Stimulated activated CD8-positive, alpha-beta memory T cell treated with anti-CD3 and anti-CD28 coated beads, Interleukin-4, amount 100 ng/mL, for 4 hours (primary cell): ENCODE measurements at places on chromosomes 2 and 18.

- DNase-seq, result no peak
Measured at GRCh38 chr18:58851856-58852255, 12.8 kb upstream of the ZNF532 start.

DNA sequence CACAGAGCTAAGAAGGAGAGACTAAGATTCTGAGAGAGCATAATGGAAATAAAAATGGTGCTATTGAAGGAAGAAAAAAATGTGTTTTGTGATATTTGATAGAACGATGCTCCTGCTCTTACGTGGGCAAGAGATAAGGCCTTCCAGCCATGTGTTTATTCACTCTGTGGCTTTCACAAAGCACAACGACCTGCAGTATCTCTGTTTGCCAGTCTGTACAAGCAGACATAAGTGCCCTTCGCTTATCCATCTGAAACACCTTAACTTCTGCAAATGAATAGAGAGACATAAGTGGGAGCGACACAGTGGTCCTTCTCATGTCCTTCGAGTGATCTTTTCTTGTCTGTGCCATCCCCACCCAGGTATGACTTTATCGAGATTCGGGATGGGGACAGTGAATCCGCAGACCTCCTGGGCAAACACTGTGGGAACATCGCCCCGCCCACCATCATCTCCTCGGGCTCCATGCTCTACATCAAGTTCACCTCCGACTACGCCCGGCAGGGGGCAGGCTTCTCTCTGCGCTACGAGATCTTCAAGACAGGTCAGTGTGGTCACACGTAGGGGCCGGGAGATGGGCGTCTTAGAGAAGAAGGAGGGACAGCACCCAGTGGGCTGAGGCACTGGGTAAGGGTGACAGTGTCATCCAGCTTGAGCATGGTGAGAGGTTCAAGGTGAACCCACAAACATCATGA, 33.7 kb downstream of the NRP2 start:
- DNase-seq, result no peak

DNA sequence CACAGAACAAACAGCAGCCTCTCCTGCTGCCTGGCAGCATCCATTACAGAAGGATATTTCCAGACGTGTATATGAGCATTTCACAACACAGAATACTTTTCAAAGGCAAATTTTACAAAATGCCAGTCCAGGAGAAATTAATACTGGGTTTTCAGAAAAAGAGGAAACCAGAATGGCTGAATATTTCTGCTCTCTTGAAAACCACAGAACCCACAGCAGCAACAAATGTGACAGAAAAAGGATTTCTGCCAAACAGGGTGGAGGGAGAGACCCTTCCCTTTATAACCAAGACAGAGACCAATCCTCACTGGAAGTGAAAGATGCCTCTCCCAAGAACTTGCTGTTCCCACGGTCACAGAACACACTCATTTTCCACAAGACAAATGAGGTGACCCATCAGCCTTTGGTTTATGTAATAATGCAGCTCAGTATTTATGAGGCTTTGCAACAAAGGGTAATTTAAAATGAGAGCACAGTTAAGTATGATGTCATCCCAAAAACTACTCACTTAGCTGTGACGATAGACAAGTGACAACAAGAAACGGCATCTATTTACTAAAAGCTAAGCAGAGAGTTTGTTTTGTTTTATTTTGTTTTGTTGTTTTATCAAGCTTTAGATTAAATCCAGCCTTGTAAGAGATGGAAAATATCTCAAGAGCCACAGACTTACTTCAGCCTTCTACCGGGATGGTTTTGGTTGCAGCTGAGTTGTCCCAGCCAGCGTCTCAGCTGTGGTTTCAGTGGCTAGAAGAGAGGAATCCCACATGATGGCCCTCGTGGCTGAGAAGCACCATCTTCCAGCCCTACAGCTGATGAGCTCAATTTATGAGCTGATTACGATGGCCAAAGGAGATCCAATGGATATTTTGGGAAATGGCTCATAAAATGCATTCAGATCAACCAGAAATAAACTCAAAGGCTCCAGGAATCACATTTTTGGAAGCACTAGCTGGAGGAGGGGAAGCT, 249.3 kb upstream of the AGAP1 start:
- no peak for DNase-seq

DNA sequence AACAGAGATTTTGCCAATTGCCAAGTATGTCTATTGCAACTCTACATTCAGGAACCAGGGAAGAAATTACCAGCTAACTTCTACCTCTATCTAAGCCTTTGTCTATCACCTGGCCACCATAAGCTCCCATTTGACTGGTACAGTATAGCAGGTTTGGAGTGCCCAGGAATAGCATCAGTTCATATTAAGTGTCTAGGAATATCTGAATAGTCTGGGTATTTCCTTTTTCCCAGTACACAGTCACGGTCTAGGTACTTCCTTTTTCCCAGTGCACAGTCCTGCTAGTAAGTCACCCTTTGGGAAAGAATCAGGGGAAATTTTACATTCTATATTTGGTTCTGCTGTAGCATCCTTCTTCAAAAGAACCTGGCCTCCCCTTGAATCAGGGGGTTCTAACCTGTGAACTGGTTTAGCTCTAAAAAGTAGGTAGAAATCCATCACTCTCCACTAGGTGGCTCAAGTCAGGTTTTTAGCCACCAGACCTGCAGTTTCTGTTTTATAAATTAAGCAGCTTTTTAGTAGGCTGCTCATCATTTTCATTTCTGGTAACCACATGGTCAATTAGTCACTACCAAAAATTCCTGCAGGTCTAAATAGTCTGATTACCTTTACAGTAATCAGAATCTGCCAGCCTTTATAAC, 49.3 kb upstream of the DNAJC10 start:
- no peak for DNase-seq

DNA sequence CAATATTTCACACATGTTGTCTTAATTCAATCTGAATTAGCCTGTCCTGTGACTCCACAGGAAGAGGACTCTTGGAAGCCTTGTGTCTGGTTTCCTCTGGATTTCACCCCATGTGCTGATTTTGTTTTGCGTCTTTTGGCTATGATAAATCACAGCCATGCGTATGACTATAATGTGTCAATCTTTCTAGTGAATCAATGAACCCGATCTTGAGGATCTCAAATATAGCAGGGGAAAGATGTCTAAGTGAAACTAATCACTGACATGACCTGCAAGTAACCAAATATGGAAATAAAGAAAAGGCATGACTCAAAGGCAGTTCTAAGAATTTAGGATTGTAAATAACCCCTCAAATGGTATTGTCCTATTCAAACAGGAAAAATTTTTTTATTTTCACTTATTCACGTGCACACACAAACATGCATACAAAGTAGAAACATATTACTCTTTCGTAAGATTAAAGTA, 8.2 kb downstream of the WDFY1 start:
- no peak for DNase-seq

GRCh38 chr2:46915281-46915810, at the start of gene MCFD2:
MCFD2 (minus strand) TSS chr2:46915806; CDS start chr2:46909171, 6,635 bp downstream.
- no peak for DNase-seq

- DNase-seq, result no peak
Measured at GRCh38 chr2:72713857-72714256, 112.0 kb downstream of the EXOC6B start.

GRCh38 chr2:44959855-44960254, 18.4 kb downstream of the SIX3 start:
- no peak for DNase-seq

- DNase-seq, result no peak
Measured at GRCh38 chr2:26401739-26402541, at the start of gene DRC1. DRC1 (plus strand) TSS chr2:26401920; CDS start chr2:26401990, 70 bp downstream.

DNA sequence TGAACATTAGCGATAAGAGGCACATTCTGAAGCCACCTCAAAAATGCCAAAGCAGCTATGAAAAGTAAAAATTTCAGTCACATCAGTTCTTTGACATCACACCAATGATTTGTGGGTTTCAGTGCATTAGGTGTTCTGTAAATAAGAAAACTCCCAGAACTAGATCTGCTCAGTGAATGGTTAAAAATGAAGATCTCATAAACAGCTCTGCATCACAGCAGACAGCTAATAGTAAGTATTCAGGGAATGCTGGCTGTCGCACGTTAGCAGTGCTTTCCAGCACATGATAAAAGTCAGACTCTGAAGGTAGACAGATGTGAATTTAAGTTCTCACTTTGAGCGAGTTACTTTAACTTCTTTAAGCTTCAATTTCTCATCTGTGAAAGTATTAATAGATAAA, 154.9 kb downstream of the SATB2 start:
- no peak for DNase-seq

GRCh38 chr2:29583104-29583503, 338.3 kb downstream of the ALK start:
- DNase-seq, result no peak

DNA sequence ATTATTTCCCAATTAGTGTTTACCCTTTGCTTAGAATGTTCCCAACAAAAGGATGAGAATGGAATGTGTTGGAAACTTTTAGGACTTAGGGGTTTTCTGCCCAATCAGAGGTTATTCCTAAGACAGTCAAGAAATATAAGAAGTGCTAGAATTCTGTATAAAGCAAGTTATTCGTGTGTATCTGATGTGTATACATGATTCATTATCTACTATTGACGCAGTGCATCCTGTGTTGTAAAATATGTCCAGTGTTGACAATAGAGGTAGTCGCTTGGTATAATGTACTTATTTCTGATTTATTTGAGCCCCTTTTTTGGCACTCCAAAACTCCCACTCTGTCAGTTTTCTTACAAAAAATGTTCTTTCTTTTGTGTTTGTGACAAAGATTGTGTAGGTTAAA, 881 bp downstream of the PIKFYVE start:
- DNase-seq, result no peak

DNA sequence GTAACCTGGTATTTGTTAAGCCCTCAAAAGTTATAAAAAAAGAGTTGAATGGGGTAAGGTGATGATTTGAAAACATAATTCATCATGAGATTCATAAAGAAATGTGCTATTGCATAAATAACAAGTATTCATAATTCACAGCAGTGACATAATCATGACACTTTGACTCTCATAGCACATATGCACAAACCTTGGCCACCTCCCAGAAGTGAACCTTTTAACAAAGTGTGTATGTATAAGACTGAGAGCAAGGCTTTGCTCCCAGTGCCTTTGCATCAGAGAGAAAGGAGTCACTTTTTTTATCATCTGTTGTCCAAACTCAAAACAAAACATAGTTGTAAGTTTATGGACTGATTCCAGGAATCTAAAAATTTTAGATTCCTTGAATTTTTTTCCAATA, 15.0 kb upstream of the HTR2B start:
- DNase-seq, result no peak

DNA sequence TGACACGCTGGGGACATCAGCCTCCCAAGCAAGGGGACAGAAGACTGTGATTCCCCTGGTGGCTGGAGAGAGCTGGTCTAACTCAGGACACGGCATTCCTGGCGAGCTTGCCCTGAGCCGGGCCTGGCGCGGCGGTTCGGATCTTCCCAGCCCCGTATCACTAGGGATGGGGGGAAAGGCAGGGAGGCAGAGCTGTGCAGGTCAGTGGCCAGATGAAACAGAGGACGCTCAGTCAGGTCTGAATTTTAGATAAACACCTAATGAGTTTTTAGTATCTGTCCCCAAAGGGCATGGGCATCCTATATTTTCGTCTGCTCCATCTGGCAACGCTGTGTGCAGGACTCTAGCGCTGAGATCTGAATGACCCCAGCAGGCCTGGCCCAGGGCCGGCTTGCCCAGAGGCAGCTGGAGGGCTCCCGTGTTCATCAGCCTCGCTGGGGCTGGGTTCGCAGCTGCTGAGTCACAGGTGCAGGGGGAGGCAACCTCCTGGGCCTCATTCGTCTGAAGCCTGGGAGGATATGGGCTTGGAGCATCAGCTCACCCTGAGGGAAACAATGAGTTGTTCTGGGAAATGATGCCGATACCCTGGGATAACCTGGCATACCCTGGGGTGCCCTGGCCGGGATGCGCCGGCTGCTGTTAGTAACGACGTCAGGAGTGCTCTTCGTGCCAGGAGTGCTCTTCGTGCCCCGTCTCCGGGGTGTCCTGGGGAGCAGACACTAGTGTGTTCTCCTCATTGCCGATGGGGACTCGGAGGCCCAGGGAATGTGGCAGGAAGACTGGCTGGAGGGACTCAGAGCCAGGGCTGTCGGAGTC, 48.1 kb upstream of the HPCAL1 start:
- no peak for DNase-seq

- no peak for DNase-seq
Measured at GRCh38 chr18:56431551-56431950, 206.8 kb downstream of the TXNL1 start.

DNA sequence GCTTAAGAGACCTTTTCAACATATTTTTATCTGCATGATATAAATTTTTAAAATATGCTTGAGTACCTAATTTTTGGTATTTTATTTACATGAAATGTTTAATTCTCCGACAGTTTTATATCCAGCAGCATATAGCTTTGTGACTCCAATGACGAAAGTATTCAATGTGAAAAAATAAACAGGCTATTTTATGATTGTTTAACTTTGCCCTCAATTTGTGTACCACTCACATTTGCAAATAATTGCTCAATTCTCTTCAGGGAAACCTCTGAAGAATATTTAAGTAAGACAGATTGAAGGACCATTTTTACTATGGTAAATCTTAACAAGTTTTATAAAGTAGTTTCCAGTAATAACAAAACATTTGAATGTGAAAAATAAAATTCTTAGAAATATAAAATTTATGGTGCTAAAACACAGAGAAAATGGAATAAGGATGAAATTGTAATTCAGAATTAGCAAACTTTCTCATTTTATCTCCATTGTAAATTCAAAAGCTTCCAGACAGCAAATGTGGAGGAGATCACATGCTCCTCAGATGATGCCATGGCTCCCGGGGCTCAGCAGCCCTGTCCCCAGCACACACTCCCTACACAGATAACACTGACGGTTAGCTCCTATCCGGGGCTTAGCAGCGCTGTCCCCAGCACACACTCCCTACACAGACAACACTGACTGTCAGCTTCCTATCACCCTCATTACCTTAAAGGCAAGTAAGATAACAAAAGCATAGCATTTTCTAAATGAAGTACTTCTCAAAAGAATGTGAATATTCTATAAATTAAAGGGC, 39.7 kb downstream of the SH3YL1 start:
- DNase-seq, result no peak

- no peak for DNase-seq
Measured at GRCh38 chr2:202307690-202308089, 42.1 kb downstream of the NOP58 start.

GRCh38 chr2:227411320-227411989, 23.7 kb upstream of the SCYGR1 start:
- peak; percentile 22 for DNase-seq

DNA sequence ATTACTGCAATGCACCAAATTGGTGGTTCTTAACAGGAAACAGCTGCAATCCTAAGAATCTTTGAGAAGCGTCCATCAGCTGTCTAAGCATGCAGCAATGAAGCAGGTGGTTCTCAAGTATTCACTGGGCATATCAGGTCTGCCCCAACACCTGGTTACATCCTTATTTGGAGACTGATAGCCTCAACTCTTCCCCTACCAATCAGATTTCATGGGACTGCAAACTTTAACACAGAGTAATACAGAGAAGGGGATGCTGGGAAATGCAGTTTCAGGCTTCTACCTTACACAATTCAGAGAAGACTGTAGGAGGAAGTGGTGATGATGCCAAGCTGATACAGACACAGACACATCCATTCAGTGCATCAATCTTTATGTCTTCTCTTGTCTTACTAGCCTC, 240.5 kb downstream of the BCL2 start:
- no peak for DNase-seq
